ENCODE measurements at places on chromosomes 4 and X.

DNA sequence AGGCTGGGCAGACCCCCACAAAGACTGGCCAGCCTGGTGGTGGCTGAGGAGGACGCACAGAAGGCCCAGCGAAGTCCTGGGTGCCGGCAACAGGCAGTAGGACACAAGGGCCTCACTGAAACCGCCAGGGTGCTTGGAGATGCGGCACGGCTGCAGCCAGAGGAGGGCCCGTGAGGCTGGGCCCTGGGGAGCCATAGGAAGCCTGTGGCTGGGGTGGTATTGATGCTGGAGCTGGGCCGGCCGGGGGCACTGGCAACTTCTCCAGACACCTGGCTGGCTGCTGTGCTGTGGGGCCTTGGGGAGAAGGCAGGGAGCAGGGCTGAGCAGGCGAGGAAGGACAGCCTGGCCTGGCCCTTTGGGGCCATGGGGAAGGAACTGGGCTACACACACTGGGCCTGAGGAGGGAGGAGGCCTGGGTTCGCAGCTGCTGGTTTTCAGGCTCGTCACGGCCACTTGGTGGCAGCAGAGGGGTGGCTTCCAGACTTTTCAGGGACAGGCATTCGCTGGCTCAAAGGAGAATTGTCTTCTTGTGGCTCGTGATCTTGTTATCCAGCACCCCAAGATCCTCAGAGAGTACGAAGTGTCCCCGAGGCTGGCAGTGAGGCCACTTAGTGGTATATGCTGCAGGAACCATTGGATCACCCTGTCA is 37.2 kb downstream of the ATP2B3 start:
- peak; percentile 37 for DNase-seq
- H3K4me1 ChIP-seq: peaks cover 3% of the 10 kb centered on the region
- no peaks in the 10 kb centered on the region for H3K27me3 ChIP-seq
- no peaks in the 10 kb centered on the region for H3K36me3 ChIP-seq
- no peak overlapping the region for H3K4me3 ChIP-seq

- no peaks in the 10 kb centered on the region for H3K4me1 ChIP-seq
- no peak overlapping the region for H3K27ac ChIP-seq
- H3K4me3 ChIP-seq: no peak overlapping the region
- DNase-seq: no peak
- H3K27me3 ChIP-seq: no peaks in the 10 kb centered on the region
Observed at GRCh38 chr4:89221167-89221867, 86.3 kb downstream of the GPRIN3 start.

DNA sequence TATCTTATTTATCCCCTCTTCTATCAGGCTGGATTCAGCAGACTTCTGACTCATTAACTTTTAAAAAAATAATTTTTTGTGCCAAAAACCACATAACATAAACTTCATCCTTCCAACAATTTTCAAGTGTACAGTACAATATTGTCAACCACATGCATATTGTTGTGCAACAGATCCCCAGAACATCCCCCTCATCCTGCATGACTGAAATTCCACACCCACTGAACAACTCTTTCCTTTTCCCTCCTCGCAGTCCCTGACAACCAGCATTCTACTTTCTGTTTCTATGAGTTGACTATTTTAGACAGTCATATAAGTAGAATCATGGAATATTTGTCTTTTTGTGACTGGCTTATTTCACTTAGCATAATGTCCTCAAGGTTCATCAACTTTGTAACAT is 2.2 kb upstream of the MID2 start:
- no peak for DNase-seq
- H3K27ac ChIP-seq: no peak overlapping the region
- peaks cover 35% of the 10 kb centered on the region for H3K27me3 ChIP-seq

DNA sequence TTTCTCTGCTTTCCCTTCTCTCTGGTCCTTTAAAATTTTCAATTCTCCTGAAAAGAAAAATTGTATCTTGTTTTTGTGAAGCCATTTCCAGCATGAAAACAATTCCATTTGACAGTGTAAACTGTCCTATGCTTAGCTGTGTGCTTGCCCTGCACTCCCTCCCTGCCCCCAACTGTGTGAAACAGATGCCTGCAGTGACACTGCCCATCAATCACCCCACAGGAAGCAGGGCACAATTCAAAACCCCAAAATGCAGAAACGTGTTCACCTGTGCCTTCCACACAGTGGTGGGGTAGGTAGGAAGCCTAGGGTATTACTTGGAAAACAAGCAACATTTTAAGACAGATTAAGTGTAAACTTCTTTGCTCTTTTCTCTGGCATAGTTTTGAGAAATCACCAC is 6.2 kb upstream of the FHDC1 start:
- no peak overlapping the region for H3K27ac ChIP-seq
- H3K4me3 ChIP-seq: no peak overlapping the region
- peaks cover 17% of the 10 kb centered on the region for H3K27me3 ChIP-seq
- H3K4me1 ChIP-seq: peaks cover 19% of the 10 kb centered on the region
- no peaks in the 10 kb centered on the region for H3K36me3 ChIP-seq
- DNase-seq: no peak

Data from CD14-positive monocyte (primary cell).